ENCODE measurements at places on chromosomes 3 and 15.

DNA sequence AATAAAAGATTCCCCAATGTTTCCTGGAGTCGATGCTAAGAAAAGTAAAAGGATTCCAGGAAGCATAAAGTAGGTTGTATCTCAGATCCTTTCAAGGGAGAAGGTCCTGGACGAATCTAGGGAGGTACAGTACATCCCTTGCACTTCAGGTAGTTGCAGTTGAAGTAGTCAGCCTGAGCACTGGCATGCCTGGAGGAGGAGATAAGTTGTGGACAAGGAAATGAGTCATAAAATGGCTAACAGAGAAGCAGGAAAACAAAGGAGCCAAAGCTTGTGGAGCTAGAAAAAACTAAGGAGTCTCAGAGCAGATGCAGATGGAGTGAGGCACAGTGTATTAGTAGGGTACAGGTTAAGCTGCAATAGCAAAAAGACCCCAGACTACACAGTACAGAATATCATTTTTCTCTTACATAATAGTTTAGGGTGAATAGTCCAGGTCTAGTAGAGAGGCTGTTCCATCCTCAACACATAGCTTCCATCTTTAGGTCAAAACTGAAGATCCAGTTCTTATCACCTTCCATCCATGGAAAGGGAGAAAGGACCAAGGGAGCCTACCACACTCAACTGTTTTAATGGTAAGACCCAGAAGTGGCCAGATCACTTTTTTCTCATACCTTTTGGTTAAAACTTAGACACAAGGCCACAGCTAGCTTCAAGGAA lies 41.3 kb downstream of the COL6A5 start:
- DNase-seq: no peak

DNA sequence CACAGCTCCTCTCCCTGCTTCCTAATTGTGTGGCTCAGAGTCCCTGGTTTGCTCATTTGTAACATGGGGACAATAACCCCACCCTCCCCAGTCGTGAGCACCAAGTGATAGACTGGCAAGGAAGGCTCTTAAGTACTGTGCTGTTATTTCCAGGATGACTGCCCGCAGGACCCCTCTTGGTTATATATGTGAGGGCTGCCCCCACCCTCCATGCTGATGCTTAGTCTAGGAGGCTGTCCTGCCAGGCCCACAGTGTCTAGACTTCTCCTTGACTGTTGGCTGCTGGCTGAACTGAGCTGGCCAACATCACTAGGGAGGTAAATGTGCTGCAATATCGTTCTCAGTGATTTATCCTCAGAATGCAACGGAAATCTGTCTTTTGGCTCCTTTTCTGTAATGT lies 45.1 kb downstream of the RAB11A start:
- DNase-seq: no peak

- DNase-seq: no peak
These were observed at the start of gene CAMP for GRCh38 chr3:48222616-48223513. Gene CAMP (plus strand): TSS chr3:48223495. CDS start chr3:48223512, 17 bp downstream.

DNA sequence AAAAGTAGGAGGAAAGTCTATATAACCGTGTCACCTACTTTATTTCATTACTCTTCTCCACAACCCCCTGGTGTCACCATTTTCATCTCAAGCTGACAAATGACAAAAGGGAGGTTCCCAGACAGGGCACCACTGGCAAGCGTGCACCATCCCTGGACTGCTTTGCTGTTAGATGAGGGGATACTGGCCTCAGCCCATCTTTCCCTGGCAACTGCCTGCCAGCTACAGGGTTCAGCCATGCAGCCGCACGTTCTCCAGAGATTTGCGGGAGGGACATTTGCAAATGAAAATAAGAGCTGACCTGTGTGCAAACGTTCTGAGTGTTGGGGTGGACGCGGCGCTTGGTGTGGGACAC lies 660 bp downstream of the UROC1 start:
- DNase-seq: no peak

GRCh38 chr15:77807115-77807514 lies 174.4 kb upstream of the LINGO1 start:
- no peak for DNase-seq
